ENCODE measurements at places on chromosomes 4 and X.

- DNase-seq = no peak
Measured at GRCh38 chrX:75623535-75623934, 100.7 kb upstream of the ZDHHC15 start.

DNA sequence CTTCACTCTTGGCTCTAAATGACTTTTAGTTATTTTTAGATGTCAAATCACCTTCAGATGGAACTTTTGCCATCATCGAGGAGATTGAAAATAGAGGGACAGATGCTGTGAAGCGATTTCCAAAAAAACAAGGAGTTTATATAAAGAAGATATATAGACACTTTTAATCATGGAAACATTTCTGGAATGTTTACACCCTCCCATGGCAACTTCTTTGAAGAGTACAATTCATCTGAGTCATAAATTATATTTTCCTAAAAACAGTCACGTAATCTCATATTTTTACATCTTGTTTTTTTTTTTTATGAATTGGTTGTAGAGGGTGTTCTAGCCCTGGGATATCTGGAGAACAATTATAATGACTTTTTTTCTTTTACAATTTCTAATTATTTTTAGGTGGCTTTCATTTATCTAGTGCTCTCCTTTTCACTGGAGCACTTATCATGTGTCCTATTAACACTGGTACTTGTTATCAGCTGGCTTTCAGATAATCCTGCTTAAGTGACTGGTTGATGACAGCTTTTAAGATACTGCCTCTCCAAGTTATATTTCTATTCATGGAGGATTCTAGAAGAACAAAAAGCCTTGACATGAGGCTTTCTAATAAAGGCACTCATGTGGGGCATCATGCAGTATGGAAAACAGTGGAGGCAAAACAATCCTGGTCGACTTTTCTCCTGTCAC, 24.9 kb downstream of the PCDH7 start:
- no peak for DNase-seq

- DNase-seq = no peak
Measured at GRCh38 chr4:184253072-184253420, 35.4 kb upstream of the ENPP6 start.

DNA sequence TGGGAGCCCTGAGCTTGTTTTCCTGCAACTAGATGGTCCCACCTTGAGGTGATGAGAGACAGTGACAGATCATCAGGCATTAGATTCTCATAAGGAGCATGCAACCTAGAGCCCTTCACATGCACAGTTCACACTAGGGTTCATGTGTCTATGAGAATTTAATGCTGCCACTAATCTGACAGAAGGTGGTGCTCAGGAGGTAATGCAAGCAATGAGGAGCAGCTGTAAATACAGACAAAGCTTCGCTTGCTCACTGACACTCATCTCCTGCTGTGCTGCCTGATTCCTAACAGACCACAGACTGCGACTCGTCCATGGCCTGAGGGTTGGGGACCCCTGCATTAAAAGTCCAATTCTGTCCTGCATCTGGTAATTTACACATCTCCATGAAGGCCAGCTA, 141.6 kb downstream of the KCNIP4 start:
- DNase-seq = no peak

DNA sequence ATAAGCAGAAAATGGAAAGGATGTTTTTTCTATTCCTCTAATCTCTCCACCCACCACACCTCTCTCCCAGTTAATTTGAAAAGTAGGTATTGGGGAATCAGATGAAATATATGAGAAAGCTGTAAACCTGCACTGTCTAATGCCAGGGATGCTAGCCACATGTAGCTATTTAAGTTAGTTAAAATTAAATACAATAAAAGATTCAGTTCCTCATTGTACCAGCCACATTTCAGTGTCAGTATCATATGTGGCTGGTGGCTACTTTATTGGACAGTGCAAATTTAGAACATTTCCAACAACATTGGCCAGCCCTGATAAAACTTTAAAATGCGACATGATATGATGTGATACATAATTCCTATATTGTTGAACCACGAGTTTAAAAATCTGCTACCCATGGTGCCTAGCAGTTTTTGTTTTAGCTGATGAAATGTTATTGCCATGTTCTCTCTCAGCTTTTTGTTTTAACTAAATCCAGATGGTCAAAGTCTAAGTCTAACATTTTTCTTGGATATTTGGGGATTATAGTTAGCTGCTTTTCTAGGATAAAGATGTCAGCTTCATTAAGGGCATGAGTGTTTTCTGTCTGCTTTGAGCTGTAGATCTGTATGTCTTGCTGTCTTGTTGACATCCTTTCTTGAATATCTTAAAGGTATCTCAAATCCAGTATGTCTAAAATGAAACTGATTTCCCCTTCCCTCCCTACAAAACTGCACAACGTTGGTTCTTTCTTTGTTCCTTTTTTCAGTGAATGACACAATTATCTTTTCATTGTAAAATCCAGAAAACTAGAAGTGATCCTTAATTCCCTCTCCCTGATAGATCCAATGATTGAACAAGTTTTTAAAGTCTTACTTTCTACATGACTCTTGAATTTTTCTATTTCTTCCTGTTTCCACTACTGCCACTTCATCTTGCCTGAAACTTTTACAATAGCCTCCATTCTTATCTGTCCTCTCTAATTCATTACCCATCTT, 6.2 kb downstream of the ARFIP1 start:
- no peak for DNase-seq

DNA sequence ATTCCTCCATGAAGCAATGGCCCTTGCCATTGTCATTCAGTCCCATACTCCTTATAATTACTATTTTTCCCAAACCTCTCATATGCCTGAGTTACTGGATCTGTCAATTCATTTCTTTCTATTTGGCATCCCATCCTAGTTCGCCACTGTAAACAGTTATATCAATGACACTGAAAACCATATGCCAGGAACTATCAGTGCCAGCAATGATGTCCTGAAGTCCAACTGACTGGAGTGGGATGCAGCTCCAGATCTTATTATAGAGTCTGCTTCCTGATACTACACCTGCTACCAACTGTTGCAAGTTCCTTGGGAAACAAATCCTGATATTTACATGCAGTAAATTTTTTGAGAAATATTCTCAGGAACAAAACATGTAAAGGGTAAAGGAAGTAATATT, 27.0 kb upstream of the BANK1 start:
- DNase-seq = no peak

DNA sequence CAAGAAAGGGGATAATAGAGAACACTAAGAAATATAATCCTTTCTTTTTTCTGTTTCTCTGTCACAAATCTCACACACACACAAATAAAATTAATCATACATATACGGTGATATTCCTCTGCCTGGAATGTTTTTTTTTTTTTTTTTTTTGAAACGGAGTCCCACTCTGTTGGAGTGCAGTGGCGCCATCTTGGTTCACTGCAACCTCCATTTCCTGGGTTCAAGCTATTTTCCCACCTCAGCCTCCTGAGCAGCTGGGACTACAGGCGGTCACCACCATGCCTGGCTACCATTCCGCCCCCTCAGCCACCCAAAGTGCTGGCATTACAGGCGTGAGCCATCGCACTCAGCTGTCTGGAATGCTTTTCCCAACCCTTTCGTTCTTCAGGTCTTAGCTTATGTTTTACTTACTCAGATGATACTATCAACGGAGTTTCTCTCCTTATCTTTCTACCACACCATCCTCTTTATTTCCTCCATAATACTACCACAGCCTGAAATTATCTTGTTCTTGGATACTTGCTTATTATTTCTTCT, 69.3 kb downstream of the ANKRD17 start:
- DNase-seq = no peak

DNA sequence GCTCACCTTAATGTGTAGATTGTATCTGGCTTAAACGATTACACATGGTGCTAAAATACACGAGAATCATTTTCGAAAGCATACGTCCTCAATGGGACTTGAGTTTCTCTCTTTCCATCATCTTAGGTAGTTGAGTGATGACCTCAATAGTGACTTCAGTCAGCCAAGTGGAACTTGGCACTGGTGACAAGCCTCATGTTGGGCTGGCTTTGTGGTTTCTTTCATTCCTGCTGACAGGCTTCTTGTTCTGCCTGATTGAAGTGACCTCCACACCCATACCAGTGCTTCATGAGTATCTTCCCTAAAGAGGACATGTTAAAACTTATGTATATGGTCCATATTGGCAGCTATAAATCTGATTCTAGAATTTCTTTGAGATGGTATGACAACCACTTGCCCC, 159.1 kb upstream of the WDR1 start:
- no peak for DNase-seq

- DNase-seq = no peak
Measured at GRCh38 chr4:88696630-88697029, 999 bp downstream of the NAP1L5 start.

- no peak for DNase-seq
Measured at GRCh38 chr4:93396272-93396671, 432.3 kb upstream of the ATOH1 start.

DNA sequence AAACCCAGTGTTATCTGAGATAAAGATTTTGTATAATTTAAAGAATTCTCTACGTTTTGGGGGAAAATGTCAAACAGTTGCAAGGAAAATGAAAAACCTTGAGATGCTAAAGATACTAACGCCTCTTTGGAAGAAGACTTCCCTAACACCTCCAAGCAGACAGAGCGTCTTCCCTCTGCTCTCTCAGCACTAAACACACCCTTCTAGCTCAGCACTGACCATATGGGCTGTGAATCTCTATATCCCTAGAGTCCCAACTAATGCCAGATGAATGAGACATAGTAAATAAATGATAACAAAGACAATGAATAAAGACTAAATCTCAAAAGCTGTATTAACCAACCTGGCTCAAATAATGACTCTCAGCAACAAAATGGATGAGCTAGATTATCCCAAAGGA, 13.3 kb downstream of the FUNDC1 start:
- DNase-seq = no peak

DNA sequence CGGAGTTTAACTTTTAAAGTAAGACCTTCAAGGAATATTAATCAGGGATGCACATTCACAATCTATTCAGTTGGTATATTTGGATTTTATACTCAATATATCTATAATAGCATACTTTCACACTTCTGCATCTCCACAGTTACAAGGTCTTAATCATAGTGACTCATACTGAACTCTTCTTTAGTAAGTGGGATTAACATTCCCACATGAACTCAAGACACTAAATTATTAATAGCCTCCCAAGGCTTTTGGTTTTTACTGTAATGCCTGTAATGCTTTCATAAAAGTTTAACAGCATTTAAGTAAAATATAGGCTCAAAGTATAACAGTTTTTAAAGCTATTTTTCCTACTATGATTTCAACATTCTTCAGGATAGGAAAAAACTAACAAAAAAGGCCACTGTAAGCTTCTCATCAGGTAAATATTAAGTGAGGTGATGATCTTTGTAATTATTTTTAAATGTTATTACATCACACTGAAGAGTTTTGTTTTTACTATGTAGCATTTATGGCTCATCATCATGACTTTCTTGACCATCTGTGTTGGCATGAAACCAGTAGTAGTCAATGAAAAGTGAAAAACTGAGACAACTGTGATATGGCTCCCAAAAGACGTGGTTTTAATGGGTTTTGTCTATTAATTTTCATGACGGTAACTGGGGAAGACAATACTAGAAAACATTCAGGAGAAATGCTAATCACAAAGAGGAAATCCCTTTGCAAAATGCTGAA, 91.5 kb upstream of the GALNT7 start:
- no peak for DNase-seq

- no peak for DNase-seq
Measured at GRCh38 chr4:129218897-129219296, 122.9 kb downstream of the C4orf33 start.

- DNase-seq = no peak
Measured at GRCh38 chr4:136414981-136415380, 1117.3 kb downstream of the PCDH18 start.

DNA sequence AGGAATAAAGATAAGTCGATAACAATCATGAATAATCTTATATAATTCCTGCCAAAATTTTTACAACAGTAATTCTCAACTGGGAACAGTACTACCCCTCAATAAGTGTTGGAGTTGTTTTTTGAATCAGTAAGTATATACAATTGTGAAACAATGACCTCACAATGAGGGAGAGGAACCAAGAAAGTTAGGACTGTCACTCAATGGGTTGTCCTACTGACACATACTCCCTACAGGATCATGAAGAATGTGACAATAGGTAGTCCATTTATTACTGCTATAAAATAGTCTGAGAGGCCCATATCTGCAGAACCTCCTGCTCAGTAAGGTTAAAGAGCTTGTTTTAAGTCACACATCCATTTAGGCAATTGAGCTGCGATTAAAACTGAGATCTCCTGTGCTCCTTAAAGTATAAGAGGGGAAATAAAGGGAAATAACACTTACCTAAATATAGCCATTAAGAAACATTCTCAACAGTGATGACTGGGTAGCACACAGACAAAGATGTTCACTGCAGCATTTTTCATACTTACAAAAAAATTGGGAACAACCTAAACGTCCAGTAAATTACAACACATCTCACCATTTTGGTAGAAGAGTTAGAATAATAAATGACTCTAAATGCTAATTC, 26.2 kb downstream of the FBXW7 start:
- no peak for DNase-seq

- DNase-seq = no peak
Measured at GRCh38 chrX:19214311-19214710, 92.0 kb upstream of the ADGRG2 start.

- no peak for DNase-seq
Measured at GRCh38 chrX:120672389-120672788, 42.5 kb upstream of the C1GALT1C1 start.

DNA sequence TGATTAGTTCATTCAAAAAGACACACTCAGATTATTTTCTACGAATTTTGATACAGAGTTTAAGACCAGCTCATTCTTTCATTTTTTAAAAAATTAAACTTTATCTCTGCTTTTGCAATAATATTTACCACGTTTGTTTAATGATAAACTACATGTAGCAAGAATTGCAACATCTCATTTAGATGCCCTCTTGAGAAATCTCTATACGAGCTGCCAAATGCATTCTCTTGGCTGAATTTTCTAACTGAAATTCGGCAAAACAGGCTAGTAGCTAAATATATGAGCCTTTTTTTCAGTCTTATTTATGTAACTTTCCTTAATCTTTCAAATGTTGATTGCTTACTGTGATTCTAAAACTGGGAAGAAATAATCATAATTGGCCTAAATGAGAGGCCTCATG, 2.1 kb upstream of the GC start:
- no peak for DNase-seq

GRCh38 chr4:105002278-105002677, 144.4 kb upstream of the TET2 start:
- DNase-seq = no peak

- no peak for DNase-seq
Measured at GRCh38 chr4:54234497-54235205, 5.6 kb downstream of the PDGFRA start.

GRCh38 chrX:13759152-13759718, 24.7 kb downstream of the OFD1 start:
- no peak for DNase-seq

Data from cortex of kidney (tissue), 1 donor.